Esophagus muscularis mucosa (tissue), 4 donors: ENCODE measurements at places on chromosomes 7 and 10. TPM values are rescaled to one million over a fixed set of nuclear protein-coding genes. Genes with fewer than 3 reads are reported as not detected.

- no peak for DNase-seq
These were observed 561.7 kb downstream of the GATA3 start for GRCh38 chr10:8616166-8616565.

- DNase-seq = no peak
These were observed 49.4 kb upstream of the ARL4A start for GRCh38 chr7:12637819-12638592.

DNA sequence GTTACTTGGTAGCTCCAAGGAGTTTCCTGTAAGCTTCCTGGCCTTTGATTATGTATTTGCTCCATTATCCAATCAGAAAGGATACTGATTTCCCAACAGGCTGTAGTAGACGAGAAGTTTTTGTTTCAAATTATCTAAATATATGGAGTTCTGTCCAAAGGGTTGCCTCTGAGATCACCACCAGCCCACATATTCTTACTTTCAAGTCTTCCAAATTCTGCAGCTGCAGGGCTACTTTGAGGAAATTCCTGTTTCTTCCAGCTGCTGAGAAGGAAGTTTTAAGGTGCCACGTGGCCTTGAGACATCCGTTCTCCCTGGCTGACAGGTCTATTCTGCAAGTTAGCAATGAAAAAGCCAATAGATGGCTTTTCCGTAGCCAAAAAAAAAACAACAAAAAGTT, 286.0 kb downstream of the TWIST1 start:
- DNase-seq = no peak

DNA sequence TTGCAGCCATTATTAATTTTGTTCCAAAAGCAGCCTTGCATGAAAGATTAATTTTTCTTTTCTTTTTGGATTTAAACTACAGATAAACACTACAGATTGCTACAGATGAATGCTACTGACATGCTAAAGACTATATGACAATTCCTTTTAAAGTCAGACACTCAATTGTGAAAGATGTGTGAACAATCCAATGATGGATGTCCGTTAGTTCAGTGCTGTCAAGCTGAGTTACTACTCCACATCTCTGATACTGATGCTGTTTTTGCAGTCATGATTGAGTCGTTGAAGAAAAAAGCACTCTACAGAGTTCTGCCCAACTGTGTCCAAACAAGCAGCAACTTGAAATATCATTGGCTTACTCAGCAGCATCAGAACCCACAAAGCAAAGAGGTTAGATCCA, 146.8 kb downstream of the OTUD1 start:
- DNase-seq = no peak

- DNase-seq = no peak
These were observed 671 bp upstream of the ATAD1 start for GRCh38 chr10:87818505-87819288.

DNA sequence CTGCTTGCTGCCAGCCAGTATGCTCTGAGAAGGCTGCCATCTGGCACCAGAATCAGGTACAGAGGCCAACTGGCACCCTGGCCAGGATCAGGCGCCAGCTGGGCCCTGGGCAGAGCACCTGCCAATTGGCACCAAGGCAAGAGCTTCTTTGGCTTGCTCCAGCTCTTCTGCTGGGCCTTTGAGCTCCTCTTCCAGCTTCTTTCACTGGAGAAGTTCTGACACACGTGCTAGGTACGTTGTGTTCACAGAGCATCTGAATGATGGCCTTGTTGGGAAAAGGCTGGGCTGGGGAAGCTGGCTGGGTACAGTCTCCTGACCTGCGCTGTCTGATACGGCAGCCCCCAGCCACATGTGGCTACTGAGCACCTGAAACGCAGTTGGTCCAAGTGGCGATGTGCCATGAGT, 31.7 kb upstream of the OPALIN start:
- DNase-seq = no peak

GRCh38 chr10:60549686-60550085, 160.0 kb upstream of the ANK3 start:
- DNase-seq = no peak

The NPSR1 gene
- not detected for total RNA-seq
